Myocyte (in vitro differentiated cells): ENCODE measurements at places on chromosomes 2 and 18.

DNA sequence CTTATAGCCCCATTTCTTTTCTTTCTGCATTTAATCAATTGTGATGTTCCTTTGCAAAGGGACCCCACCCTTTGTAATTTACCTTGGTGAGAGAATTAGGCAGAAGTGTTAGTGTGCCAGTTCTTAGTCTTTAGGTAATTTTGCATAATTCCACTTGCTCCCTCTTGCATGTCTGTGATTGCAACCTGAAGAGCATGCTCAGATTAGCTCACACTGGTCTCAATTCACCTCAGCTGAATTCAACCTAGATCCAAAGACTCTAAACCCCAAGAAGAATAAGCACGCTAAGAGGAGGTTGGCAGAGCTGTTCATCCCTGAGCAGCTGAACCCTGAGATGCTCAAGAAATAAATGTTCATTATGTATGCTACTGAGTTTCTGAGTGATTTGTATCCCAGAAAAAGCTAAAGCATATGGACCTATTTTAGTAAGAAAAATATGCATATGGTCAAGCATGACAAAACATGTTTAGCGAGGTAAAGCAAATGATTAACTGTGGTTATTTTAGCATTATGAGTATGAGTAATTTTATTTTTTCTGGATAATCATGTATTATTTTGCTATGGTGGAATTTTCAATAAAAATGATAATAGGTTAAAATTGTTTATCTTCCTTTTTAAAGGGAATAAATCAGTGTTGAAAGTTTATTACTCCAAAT lies 299.2 kb upstream of the ZSWIM2 start:
- no peak for DNase-seq

DNA sequence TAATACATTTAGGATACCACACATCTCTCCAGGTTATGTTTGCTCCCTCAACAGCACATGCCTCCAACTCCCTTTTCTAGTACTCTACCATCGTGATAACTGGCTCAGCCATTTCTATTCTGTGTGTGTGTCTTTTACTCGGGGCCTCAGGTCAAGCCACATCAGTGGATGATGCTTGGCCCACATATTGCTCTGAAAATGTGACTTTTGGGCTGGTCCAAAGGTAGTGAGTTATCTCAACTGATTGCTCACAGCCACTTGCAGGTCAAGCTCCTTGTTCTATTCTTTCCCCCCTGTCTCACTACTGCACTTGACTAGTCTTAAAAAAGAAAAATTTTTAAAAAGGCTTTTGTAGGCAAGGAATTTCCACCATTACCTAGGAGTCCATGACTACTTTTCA lies 5.5 kb downstream of the DSG4 start:
- DNase-seq: no peak

DNA sequence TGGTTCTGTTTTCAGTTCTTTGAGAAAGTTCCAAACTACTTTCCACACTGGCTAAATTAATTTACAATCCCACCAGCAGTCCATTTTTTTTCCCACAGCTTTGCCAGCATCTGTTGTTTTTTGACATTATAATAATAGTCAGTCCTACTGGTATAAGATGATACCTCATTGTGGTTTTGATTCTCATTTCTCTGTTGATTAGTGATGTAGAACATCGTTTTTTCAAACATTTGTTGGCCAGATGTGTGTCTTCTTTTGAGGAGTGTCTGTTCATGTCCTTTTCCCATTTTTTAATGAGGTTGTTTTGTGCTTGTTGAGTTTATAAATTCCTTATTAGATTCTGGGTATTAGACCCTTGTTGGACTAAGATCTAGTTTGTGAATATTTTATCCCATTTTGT lies 376.8 kb upstream of the NT5C1B start:
- DNase-seq: peak; percentile 43

- DNase-seq: no peak
These were observed 20.3 kb downstream of the KYNU start for GRCh38 chr2:142897807-142898206.

DNA sequence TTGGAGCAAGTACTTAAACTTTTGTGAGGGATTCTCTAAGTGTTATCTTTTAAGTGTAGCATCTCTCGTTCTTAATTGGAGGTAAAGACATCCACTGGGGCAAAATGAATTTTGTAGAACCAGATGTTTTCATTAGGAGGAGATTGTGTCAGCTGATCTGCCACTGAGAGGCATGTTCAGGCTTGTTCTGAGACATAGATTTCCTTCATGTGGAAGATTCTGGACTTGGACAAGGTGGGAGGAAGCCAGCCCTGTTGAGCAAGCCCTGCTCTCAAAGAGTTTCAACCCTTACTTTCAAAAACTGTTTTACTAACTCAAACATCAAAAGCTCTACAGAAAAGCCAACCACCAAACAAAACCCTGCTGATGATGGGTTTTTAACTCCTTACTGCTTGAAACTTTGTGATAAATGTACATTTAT lies 6.5 kb downstream of the MAP4K4 start:
- DNase-seq: peak; percentile 60

DNA sequence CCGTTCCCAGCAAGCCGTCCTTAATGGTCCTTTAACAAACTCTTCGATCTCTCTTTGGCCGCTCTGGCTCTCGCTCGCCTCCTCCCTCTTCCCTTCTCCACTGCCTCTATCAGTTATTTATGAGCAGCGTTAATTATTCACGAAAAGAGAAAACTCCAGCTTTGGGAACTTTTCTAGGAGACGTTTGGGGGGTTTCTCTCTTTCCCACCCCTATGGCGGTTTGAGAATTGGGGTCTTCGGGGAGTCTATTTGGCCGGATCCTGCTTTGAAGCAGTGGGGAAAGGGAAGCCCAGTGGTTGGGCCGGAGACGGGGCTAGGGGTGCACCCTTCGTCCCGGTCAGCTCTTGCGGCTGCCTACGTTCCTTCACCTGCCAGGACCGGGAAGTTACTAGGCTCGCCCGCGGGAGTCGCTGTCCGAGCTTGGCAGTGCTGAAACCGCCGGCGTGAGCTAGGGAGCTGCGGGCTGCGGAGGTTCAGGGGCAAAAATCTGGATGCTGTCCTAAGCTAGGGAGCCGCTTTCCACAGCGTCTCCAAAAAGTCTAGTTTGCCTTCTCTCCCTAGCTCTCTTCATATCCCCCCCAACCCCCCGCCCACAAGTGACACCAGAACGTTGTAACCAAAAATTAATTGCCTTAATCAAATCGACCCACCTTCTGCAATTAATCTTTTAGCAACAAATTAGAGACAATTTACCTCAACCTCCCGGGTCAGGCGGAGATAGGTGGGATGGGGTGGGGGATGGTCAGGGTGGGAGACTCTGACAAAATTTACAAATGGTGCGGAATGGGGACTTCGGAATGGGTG lies 8.9 kb upstream of the SKOR2 start:
- peak; percentile 24 for DNase-seq

GRCh38 chr2:241039416-241039815 lies 41.0 kb downstream of the SNED1 start:
- no peak for DNase-seq

DNA sequence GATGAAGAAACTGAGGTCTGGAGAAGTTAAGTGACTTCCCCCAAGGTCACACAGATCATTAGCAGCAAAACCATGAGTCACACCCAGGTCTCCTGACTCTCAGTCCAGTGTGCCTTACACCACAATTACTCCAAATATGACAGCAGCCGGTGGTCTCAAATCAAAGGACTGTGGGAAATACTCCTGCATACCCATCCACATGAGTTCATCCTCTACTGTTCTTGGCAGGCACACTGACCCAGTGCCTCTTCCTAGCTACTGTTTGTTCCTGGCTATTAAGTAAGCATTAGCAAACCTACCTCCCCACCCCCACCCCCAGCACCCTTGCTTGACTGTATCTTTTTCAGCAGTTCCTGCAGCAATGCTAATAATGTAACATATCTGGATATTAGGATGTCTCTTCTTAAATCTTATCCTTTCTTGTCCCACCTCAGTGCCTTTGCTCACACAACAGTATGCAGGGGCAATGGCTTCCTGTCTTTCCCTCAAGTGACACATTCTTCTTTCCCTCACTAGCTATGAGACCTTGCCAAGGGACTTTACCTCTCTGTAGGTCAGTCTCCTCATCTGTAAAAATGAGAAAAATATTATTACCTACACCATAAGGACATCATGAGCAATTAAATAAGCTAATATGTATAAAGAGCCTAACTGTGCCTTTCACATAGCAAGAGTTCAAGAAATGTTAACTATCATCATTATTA lies 46.2 kb downstream of the FAM98A start:
- DNase-seq: peak; percentile 85

GRCh38 chr2:102230410-102230909 lies 43.6 kb downstream of the IL1RL2 start:
- DNase-seq: no peak

GRCh38 chr2:238703436-238703835 lies 144.4 kb upstream of the TWIST2 start:
- DNase-seq: no peak

GRCh38 chr2:11967946-11968465 lies 221.6 kb downstream of the LPIN1 start:
- DNase-seq: peak; percentile 23

DNA sequence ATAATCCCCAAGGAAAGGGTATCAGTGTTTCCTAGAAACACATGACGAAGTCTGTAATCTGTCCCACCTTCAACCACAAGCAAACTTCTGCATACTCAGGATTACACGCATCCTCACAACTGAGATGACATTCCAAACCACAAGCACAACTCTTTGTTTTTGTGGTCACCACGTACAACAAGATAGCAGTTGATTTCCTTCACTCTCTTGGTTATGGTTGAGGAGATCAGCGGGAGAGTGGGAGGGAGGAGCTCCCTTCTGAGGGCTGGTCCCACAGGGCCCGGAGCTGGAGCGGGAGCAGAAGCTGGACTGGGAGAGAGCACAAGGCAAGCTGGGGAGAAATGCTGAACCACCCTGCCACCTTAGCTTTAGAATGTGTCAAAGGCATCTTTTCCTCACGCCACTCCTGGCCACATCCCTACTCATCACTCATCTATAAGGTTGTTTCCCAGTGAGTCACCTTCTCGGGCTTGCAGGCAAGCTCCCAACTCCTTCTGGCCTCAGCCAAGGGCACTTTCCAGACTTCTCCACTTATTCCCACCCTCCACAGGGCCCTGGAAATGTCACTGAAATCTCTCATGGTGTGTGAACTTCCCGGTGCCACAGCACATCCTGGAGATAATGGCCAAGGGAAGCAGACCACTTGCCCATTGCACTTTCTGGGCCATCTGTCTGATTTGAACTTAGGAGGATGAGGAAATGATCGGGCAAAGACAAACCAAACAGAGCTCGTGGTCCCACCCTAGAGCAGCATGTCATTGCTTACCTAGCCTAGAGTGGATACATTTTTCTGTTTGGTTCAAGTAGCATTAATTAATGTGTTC lies 98.9 kb upstream of the LGALSL start:
- DNase-seq: peak; percentile 74

DNA sequence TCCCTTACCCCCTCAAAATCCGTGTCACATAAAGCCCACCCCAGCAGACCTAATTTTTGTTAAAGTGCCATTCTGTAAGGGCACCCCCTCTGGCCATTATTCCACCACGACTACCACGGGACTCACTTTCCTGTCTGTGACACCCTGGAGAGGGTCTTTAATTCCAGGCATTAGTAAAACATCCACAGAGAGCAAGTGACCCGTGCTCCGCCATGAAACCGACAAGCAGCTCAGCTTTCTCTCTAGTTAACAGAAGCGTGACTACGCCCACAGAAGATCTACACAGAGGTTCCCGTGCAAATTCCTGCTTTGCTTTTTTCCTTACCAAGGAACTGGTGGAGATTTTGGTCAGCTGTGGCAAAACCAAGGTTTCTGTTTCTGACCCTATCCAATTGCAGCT lies 4.4 kb downstream of the SIGLEC15 start:
- no peak for DNase-seq

DNA sequence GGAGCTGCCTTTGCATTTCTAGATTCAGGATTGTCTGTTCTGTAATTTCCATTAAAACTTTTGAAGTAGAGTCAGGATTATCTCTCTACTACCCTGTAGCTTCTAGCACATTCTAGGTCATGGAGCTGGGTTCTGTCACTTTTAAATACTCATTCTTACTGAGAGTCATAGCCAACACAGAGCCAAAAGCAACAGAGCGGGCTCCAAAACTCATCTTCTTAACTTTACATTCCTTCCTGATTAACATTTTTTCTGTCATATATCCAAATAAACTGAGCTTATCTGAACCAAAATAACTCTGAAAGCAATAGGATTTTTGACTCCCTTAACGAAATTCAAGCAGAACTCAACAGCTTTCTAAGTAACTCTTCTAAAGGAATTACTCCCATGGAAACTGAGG lies 12.9 kb downstream of the PREPL start:
- no peak for DNase-seq

DNA sequence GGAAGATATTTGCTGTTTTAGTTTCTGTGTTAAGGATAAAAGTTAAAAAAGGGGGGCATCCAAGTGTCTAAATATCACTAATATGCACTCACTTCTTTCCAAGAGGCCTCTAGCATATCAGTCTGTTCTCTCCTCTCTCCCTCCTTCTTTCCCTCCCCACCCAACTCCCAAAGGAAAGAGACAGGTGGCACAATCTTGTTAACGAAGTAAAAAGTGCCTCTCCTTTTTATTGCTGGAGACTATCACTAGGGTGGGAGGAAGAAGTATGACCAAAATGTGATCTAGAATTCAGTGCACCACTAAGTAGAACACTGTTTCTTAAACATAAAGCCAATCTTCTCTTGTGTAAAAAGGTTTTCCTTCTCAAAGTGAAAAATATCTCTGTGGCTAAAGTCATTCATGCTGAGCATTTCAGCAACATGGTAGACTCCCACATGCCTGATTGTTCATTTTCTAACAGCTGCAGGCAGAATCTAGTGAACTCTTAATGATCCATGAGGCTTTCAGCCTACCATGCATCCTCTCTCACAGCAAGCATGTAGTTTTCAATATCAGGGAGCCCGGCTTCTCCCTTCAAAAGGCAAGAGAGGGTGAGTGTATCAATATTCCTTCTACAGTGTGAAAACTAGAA lies 39.5 kb downstream of the RNU4ATAC start:
- peak; percentile 76 for DNase-seq

DNA sequence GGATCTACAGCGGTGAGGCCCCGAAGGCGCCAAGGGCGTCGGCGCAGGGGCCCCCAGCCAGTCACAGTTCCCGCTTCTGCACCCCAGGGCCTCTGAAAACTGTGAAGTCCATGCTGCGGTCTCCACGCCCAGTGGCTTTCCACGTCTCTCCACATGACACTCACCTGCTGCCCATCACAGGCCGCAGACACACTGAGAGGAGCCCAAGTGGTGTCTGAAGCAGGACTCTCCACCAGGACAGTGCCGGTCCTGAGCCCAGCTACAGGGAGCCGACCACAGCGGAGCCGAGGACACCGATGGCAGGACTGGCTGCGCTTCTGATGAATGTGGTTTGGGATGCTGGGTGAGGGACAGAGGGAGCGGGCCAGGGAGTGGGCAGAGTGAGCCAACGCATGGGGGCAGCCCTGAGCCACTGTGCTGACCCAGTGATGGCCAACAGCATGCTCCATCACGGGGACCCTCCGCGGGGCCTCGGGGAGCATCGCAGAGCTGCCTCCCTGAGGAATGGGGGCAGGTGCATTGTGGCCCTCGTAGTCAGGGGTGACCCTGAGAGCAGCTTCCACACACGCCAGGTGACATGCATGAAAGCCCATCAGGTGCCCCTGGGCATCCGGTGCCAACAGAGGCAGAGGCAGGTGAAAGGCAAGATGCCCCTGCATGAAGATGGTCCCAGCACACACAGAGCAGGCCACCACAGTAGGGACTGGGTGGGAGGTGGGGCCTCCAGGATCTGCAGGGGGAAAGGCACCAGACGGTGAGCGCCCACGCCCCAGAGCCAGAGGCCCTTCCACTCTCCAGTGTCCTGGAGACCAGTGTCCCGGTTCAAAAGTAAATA lies 116.6 kb downstream of the HDAC4 start:
- DNase-seq: no peak

GRCh38 chr2:86048888-86049287 lies 56.8 kb downstream of the POLR1A start:
- no peak for DNase-seq
